ENCODE measurements at places on chromosomes 16 and 17. TPM values are rescaled to one million over a fixed set of nuclear protein-coding genes. Genes with fewer than 3 reads are reported as not detected.

GRCh38 chr17:59853168-59853918 lies 39.4 kb downstream of the TUBD1 start:
- no peaks in the 10 kb centered on the region for H3K27me3 ChIP-seq
- peaks cover 45% of the 10 kb centered on the region for H3K4me1 ChIP-seq
- no peak for DNase-seq

The SCNN1B gene
- total RNA-seq = 4.3 TPM

DNA sequence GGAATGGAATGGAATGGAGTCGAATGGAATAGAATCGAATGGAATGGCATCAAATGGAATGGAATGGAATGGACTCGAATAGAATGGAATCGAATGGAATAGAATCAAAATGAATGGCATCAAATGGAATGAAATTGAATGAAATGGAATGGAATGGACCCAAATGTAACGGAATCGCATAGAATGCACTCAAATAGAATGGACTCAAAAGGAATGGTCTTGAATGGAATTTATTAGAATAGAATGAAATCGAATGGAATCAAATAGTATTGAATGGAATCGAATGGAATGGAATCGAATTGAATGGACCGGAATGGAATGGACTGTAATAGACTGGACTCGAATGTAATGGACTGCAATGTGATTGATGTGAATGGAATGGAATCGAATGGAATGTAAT lies 501.4 kb upstream of the WSB1 start:
- H3K4me3 ChIP-seq = no peak overlapping the region
- no peaks in the 10 kb centered on the region for H3K27me3 ChIP-seq
- H3K4me1 ChIP-seq = no peaks in the 10 kb centered on the region
- no peaks in the 10 kb centered on the region for H3K36me3 ChIP-seq
- H3K27ac ChIP-seq = no peak overlapping the region

The HEATR9 gene
- not detected for total RNA-seq

DNA sequence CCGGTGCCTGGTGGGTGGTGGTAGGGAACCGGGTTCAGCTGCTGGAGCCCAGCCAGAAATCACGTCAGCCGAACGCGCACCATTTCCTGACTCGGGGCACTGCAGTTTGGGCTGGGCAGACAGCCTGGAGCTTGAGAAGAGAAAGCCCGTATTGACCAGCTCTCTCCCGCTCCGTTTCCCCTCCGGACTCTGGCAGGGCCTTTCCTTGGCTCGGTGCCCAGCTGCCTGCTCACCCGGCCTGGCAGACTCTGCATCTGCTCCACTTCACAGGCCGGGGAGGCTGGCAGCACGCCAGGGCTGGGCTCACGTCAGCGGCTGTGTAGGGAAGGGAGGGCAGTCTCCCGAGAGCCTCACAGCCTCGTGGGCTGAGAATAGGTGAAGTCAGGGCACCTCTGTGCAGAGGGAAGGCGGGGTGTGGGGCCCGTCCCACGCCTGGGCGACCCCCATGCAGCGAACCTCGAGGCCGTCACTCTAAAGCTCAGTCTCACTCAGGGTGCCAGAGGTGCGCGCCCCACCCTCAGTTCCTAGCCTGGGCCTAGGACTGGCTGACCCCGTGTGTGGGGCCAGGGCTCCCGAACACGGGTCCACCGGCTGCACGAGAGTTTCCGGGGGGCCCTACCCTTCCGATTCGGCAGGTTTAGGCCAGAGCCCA lies 59.1 kb downstream of the OR1D5 start:
- peaks cover 6% of the 10 kb centered on the region for H3K36me3 ChIP-seq
- H3K4me3 ChIP-seq = peak overlapping the region; percentile 25
- H3K27me3 ChIP-seq = no peaks in the 10 kb centered on the region
- H3K4me1 ChIP-seq = peaks cover 9% of the 10 kb centered on the region

DNA sequence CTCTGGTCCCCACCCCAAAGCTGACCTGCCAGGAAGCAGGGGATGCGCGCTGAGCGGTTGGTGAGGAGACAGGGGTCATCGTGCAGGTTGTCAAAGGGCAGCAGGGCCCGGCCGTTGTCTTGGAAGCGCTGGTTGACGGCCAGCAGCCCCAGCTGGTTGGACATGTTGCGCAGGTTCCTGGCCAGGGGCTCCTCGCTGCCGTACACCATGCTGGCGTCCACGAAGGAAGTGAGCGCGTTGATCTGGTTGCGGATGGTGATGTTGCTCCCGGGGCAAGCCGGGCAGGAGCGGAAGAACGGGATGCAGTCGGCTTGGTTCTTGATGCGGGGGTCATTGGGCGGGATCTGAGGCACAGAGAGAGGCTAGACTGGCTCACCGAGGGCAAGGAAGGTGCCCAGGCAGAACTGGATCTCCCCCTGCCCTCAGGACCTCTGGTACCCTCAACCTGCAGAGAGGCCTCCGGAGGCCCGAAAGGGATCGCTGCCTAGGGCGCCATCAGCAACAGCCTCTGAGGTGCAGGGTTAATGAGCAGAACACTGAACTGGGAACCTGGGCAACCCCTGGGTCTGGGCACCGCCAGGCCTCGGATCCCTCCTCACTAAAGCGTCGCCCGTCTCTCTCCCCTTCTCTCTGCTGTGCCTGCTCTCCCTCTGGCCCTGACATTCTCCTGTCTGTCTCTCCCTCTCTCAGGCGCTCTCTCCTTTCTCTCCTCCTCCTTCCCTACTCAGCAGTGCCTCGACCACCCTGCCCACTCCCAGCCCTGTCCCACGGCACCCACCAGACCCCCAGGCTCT lies 2.7 kb downstream of the MPO start:
- H3K27ac ChIP-seq = no peak overlapping the region
- no peaks in the 10 kb centered on the region for H3K4me1 ChIP-seq
- peaks cover 26% of the 10 kb centered on the region for H3K27me3 ChIP-seq
- no peak for DNase-seq

- H3K27ac ChIP-seq = no peak overlapping the region
- H3K36me3 ChIP-seq = peaks cover 3% of the 10 kb centered on the region
- peaks cover 13% of the 10 kb centered on the region for H3K4me1 ChIP-seq
- DNase-seq = no peak
- peak overlapping the region; percentile 79 for H3K4me3 ChIP-seq
- H3K27me3 ChIP-seq = peaks cover 4% of the 10 kb centered on the region
These were observed 1.4 kb downstream of the PAQR4 start for GRCh38 chr16:2970563-2970962.

- no peaks in the 10 kb centered on the region for H3K36me3 ChIP-seq
- H3K27ac ChIP-seq = no peak overlapping the region
- no peak for DNase-seq
These were observed 6.7 kb upstream of the KSR1 start for GRCh38 chr17:27449541-27449940.

- no peak for DNase-seq
- no peak overlapping the region for H3K27ac ChIP-seq
- H3K4me1 ChIP-seq = no peaks in the 10 kb centered on the region
- H3K4me3 ChIP-seq = no peak overlapping the region
These were observed 111.0 kb upstream of the NETO2 start for GRCh38 chr16:47254756-47255155.

GRCh38 chr16:75258807-75259141 lies 7.3 kb upstream of the BCAR1 start:
- H3K27me3 ChIP-seq = no peaks in the 10 kb centered on the region
- no peak overlapping the region for H3K4me3 ChIP-seq
- H3K36me3 ChIP-seq = no peaks in the 10 kb centered on the region
- H3K27ac ChIP-seq = no peak overlapping the region

The FNDC8 gene
- total RNA-seq = not detected

The TMC7 gene
- total RNA-seq = 1.4 TPM

DNA sequence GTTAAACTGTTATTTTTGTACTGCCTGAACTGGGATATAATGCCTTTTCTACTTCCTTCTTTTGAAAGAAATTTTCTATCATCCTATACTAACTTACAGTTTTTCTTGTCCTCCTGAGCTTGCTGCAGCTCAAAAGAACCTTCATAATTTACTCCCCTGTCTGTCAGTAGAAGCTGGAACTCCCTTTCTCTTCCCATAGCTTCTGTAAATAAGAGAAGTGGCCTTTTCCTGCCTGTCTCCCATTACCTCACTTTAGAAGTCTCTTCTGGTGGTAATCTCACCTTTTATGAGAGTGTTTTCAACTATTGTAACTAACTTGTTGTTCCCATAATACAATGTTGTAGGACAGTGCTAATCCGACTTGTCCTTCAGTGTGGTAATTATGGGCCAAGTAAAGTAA lies 246.7 kb upstream of the TBX2 start:
- H3K4me1 ChIP-seq = peaks cover 52% of the 10 kb centered on the region
- no peaks in the 10 kb centered on the region for H3K36me3 ChIP-seq
- no peak overlapping the region for H3K27ac ChIP-seq
- no peaks in the 10 kb centered on the region for H3K27me3 ChIP-seq

GRCh38 chr17:39376434-39376833 lies 25.0 kb downstream of the FBXL20 start:
- no peak overlapping the region for H3K4me3 ChIP-seq
- H3K27me3 ChIP-seq = no peaks in the 10 kb centered on the region
- H3K27ac ChIP-seq = no peak overlapping the region

GRCh38 chr17:3003296-3004149 lies 59.9 kb downstream of the OR1D5 start:
- peaks cover 9% of the 10 kb centered on the region for H3K4me1 ChIP-seq
- H3K4me3 ChIP-seq = peak overlapping the region; percentile 25
- H3K27ac ChIP-seq = peak overlapping the region; percentile 76
- H3K36me3 ChIP-seq = peaks cover 6% of the 10 kb centered on the region

DNA sequence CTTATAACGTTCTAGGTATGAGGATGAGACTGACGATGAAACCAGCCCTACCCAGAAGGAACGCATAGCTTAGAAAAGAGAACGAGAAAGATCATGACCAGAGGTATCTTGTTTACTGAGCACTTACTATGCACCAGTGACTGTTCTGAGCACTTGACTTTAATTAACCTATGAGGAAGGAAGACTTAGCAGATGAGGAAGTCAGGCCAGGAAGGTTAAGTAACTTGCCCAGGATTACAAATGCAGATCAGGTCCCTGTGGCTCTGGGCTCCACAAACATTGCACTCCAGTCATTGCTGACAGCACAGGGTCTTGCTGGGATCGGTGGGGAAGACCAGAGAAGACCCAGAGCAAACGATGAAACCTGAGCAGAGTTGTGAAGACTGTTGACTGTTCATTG lies 7.1 kb downstream of the KRT13 start:
- H3K27me3 ChIP-seq = no peaks in the 10 kb centered on the region
- H3K4me3 ChIP-seq = peak overlapping the region; percentile 9
- no peaks in the 10 kb centered on the region for H3K36me3 ChIP-seq
- no peak for DNase-seq
- peak overlapping the region; percentile 78 for H3K27ac ChIP-seq

GRCh38 chr17:47956791-47957590 lies 692 bp downstream of the PRR15L start:
- peaks cover 11% of the 10 kb centered on the region for H3K27me3 ChIP-seq
- peak overlapping the region; percentile 91 for H3K4me3 ChIP-seq
- H3K27ac ChIP-seq = peak overlapping the region; percentile 85

GRCh38 chr17:50360486-50361115 lies 12.4 kb downstream of the MRPL27 start:
- no peak for DNase-seq
- H3K27ac ChIP-seq = no peak overlapping the region
- no peak overlapping the region for H3K4me3 ChIP-seq
- H3K27me3 ChIP-seq = no peaks in the 10 kb centered on the region
- peaks cover 28% of the 10 kb centered on the region for H3K4me1 ChIP-seq
- H3K36me3 ChIP-seq = no peaks in the 10 kb centered on the region

GRCh38 chr17:47918006-47918405 lies 22.0 kb downstream of the SP2 start:
- H3K4me3 ChIP-seq = no peak overlapping the region
- H3K4me1 ChIP-seq = no peaks in the 10 kb centered on the region
- peaks cover 15% of the 10 kb centered on the region for H3K36me3 ChIP-seq
- no peaks in the 10 kb centered on the region for H3K27me3 ChIP-seq
- DNase-seq = no peak
- no peak overlapping the region for H3K27ac ChIP-seq

- H3K4me1 ChIP-seq = peaks cover 11% of the 10 kb centered on the region
- no peak for DNase-seq
- no peak overlapping the region for H3K4me3 ChIP-seq
- no peak overlapping the region for H3K27ac ChIP-seq
- no peaks in the 10 kb centered on the region for H3K27me3 ChIP-seq
- peaks cover 12% of the 10 kb centered on the region for H3K36me3 ChIP-seq
These were observed 8.9 kb downstream of the PROCA1 start for GRCh38 chr17:28702752-28703150.

GRCh38 chr17:57455063-57455914 lies 199.0 kb downstream of the MSI2 start:
- H3K27ac ChIP-seq = peak overlapping the region; percentile 11
- peak overlapping the region; percentile 12 for H3K4me3 ChIP-seq
- peaks cover 29% of the 10 kb centered on the region for H3K4me1 ChIP-seq
- no peaks in the 10 kb centered on the region for H3K27me3 ChIP-seq

The MILR1 gene
- total RNA-seq = not detected

GRCh38 chr16:80347900-80348299 lies 192.9 kb upstream of the DYNLRB2 start:
- no peak overlapping the region for H3K4me3 ChIP-seq
- no peaks in the 10 kb centered on the region for H3K36me3 ChIP-seq
- no peaks in the 10 kb centered on the region for H3K27me3 ChIP-seq

The RAPGEFL1 gene
- total RNA-seq = 18.6 TPM

DNA sequence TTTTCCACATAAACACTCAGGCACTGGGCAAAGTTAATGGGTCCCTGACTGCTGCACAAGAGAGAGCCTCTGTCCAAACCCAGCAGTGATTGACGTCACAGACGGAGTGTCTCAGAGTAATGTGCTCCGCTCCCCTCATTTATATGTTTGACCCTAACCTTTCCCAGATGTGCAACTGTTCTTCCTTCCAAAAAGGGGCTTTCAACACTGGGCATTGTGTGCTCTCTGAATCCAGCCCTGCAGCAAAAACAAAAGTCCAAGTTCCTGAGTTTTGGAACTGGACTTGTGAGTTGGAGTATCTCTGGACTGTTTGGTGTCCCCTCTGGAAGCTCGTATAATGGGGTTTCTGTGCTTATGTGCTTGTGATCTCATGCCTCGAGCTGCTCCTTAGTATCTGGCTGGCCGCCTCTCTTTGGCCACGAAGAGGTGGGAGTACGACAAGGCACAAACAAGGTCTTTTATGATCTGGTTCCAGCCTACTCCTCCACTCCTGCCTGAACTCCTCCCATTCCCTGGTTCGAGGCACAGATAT lies 76.4 kb upstream of the SMIM36 start:
- H3K36me3 ChIP-seq = no peaks in the 10 kb centered on the region
- peak overlapping the region; percentile 26 for H3K4me3 ChIP-seq
- peak overlapping the region; percentile 49 for H3K27ac ChIP-seq
- DNase-seq = no peak

The MYH11 gene
- not detected for total RNA-seq

DNA sequence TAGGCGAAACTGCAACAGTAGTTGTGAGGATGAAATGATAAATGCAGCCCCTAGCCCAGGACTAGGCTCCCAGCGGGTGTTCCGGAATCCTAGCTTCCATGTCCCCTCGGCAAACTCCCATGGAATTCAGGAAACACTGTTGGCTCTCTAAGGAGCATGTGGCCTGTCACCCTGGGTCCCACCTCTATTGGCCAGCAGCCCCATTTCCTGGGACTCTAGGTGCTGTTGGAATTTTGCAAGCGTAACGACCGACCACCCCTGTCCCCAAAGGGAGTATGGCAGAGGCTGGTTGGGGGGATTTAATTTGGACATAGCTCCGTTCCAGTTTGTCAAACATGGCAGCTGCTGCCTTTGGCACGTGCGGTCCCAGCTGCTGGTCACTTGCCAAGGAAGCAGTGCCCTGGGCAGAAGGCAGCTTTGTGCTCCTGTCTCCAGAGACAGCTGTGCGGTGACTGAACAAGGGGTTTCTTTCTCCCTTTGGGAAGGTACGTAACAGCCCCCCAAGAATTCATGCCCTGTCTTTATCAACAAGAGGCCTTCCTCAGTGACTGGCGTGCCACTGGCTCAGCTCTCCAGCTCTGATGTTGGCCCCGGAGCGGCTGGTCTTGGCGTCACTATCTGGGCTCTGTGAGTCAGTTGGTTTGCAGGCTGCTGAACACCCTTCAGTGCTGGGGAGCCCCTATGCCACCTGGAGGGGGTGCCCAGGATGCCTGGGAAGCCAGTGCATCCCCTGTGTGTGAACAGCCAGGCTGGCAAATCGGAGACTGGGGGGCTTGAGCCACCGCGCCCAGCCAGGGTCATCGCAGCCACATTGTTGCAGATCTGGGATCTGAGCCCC lies 235.2 kb upstream of the TNRC6C start:
- no peak for DNase-seq
- peaks cover 13% of the 10 kb centered on the region for H3K27me3 ChIP-seq
- H3K36me3 ChIP-seq = no peaks in the 10 kb centered on the region

Measured in type B pancreatic cell (in vitro differentiated cells).